ENCODE measurements at places on chromosomes 1 and 21.

GRCh38 chr21:41602531-41602930, 94.6 kb upstream of the TMPRSS2 start:
- no peak for DNase-seq

DNA sequence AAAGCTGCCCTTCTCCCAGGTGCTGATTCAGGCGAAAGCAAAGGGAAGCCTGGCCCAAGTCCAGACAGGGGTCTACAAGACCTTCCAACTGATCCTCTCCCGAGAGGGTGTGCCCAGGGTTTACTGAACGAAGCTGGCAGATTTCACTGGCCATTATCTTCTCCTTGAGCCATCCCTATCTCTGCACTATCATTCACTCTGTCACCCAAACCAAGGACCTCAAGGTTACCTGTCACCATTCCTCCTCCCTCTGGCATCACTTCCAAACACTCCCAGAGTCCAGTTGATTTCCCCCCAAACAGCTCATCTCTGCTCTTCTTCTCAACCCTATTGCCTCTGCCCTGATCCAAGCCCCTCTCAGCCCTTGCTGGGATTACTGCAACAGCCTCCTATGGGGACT, 4.9 kb downstream of the STK40 start:
- DNase-seq: no peak

DNA sequence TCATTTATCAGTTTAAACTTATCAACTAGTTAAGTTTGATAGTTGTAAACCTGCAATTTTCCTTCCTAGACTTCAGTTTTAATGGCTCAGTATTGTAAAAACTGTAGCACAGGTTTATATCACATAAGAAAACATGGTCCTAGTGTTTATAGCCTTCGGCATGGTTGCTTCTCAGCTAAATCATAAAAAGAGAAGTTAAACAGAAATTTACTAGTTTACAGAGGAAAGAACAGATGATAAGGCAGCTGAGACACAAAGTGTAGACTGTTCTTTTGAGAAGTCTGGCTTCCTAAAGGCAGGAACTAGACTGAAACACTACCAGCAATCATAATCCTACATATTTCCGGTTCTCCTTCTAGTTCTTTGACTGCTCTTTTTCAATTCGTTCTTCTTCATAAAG, 39.8 kb downstream of the WNT2B start:
- no peak for DNase-seq

- no peak for DNase-seq
Measured at GRCh38 chr1:90800012-90800717, 83.1 kb upstream of the BARHL2 start.

GRCh38 chr1:58441699-58442098, 104.8 kb downstream of the OMA1 start:
- DNase-seq: no peak
